NCI-H748 treated with DMSO at 0.1 percent for 48 hours (cell line): ENCODE measurements at places on chromosomes 16 and 17.

DNA sequence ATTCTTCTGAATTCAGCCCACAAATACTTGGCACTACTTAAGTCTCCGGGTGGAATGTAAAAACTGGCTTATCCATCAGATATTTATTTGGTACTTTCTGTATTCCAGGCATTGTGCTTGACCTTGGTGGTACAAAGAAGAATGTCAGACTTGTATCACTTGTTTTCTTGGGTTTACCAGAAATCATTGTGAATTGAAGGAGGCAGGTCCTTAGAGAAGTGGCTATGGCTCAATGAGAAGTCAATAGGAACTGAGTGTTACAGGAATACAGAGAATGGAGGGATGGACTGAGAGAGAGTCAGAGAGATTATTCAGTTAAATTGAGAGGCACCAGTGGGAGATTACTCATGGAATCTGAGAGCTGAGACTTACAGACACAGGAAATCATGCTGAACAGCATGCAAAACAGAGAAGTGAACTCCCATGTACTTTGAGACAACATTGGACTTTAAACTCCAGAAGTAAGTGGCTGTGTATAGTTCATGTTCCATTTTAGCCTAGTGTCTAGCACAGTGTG lies 704.1 kb downstream of the CDH11 start:
- DNase-seq = no peak

GRCh38 chr17:81461607-81462500 lies 50.7 kb downstream of the ACTG1 start:
- no peak for DNase-seq

DNA sequence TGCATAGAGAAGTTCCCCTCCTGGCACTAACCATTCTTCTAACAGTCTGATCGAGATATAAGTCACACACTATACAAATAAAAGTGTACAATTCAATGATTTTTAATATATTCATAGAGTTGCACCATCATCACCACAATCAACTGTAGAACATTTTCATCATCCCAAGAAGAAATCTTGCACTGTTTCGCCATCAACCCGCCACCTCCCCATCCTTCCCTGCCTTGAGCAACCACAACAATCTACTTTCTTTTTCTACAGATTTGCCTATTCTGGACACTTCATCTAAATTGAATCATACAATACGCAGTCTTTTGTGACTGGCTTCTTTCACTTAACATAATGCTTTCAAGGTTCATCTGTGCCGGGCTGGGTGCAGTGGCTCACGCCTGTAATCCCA lies 33.0 kb upstream of the GUCY2D start:
- no peak for DNase-seq

DNA sequence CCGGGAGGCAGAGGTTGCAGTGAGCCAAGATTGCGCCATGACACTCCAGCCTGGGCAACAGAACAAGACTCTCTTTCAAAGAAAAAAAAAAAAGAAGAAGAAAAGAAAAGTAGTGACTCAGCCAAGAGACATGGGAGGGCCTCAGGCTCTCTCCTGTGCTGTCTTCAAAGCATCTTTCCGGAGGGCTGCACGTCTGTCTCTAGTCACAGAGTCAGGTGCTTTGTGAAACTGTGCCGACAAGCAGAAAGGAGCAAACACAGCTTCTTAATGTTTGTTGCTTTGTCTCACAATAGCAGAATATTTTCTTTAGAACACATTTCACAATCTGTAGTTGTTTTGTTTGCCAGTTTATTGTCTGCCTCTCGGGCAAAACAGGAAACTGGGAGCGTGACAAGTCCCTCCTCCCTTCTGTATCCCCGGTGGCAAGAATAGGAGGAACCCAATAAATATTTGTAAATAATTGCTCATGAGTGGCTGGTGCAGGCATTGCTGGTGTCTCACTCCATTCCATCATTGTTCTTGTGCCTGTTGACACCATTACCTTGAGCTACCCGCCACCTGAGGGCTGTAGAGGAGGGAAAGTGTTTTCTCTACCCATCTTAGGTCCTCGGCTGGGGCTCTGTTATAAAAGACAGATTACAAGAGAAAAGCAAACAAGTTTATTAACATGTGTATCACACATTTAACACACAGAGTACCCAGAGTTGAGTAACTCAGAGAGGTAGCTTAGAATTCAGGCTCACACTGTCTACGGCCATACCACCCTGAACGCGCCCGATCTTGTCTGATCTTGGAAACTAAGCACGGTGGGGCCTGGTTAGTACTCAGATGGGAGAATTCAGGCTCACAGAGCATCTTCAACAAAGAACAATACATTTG lies 5.5 kb downstream of the GAST start:
- no peak for DNase-seq

- DNase-seq = peak; percentile 11
Observed at GRCh38 chr17:57535249-57535966, 209.7 kb downstream of the CCDC182 start.

DNA sequence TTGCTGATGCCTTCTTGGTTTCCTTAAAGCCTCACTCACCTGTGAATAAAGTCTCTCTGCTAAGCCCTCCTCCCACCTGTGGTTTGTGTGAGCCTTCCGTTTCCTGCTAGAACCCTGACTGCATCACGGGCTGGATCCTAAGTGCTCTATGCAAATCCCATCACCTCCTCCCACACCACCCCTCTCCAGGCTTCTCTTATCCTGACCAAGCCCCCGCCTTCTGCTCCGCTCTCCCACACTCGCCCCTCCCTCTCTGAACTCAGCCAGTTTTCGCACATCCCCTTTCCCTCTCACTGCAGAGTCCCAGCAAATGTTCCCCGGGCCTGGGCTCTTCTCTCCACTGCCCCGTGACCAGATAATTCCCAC lies 51.8 kb downstream of the PIMREG start:
- no peak for DNase-seq

GRCh38 chr17:50470426-50470825 lies 1.7 kb upstream of the CHAD start:
- no peak for DNase-seq

- no peak for DNase-seq
Observed at GRCh38 chr17:7156342-7156940, 22.7 kb downstream of the ASGR1 start.

DNA sequence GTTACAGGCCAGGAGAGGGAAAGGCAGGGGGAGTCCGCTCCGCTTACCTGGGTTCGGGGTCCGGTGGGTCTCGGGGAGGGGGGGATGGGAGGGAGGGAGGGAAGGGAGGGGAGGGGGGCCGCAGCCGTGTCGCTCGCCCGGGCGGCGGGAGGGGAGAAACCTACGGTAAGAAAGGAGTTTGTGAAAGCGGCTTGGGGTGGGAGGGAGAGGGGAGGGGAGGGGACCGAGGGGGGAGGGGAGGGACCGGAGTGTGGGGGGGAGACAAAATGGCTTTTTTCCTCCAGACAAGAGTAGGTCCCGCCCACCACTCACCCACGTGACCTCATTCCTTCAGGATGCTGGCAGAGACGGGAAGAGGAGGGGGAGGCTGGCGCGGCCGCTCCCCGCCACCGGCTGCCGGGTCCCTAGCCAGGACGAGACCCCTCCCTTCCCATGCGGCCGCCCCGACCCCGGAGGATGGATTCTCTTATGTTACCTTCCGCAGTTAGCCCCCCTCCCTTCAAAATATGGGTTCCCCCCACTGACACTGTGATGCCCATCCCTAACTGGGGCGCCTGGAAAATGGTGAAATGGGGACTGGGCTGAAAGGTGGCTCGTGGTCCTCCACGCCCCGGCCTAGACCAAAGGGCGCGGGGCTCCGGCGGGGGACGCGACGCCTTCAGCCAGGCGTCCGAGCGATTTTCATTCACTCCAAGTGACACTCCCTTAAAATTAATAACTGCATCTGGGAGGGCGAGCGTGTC lies at the start of gene PCGF2:
PCGF2 (minus strand) TSS at position 188 of the 743 bp plus-strand sequence. CDS start 7,934 bp downstream, outside the sequence.
- peak; percentile 84 for DNase-seq

DNA sequence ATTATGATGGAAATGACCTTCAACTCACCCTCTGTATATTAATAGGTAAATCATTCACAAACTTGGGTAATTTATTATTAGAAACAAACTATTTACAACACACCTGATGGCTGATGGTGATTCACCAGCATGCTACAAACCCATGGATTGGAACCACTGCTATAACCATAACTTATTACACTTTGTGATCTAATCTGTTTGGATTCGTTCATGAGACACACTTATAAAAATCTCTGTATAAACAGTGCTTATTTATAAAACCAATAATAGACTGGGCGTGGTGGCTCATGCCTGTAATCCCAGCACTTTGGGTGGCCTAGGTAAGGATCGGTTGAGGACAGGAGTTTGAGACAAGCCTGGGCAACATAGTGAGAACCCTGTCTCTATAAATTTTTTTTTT lies 16.0 kb downstream of the SMIM36 start:
- DNase-seq = no peak

DNA sequence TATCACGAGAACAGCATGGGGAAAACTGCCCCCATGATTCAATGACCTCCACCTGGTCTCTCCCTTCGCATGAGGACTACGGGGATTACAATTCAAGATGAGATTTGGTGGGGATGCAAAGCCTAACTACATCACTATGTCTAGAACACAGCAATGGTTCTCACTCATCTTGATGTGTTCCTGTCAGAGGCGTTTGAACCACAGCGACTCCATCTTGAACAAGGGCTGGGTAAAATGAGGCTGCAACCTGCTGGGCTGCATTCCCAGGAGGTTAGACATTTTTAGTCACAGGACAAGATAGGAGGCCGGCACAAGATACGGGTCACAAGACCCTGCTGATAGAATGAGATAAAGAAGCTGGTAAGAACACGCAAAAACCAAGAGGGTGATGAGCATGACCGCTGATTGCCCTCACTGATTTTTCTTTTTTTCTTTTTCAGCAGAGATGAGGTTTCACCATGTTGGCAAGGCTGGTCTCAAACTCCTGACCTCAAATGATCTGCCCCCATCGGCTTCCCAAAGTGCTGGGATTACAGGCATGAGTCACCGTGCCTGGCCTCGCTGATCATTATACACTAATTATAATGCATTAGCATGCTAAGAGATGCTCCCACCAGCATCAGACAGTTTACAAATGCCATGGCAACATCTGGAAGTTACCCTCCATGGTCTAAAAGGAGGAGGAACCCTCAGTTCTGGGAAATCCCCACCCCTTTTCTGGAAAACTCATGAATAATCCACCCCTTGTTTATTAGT lies 3.0 kb upstream of the PPY start:
- no peak for DNase-seq

GRCh38 chr17:64964796-64965195 lies 45.5 kb upstream of the LRRC37A3 start:
- no peak for DNase-seq

GRCh38 chr17:54985476-54985875 lies 16.9 kb downstream of the STXBP4 start:
- DNase-seq = no peak

- DNase-seq = no peak
Observed at GRCh38 chr17:4972322-4972721, 4.7 kb upstream of the SPAG7 start.

GRCh38 chr16:10086620-10087019 lies 95.6 kb downstream of the GRIN2A start:
- DNase-seq = no peak

DNA sequence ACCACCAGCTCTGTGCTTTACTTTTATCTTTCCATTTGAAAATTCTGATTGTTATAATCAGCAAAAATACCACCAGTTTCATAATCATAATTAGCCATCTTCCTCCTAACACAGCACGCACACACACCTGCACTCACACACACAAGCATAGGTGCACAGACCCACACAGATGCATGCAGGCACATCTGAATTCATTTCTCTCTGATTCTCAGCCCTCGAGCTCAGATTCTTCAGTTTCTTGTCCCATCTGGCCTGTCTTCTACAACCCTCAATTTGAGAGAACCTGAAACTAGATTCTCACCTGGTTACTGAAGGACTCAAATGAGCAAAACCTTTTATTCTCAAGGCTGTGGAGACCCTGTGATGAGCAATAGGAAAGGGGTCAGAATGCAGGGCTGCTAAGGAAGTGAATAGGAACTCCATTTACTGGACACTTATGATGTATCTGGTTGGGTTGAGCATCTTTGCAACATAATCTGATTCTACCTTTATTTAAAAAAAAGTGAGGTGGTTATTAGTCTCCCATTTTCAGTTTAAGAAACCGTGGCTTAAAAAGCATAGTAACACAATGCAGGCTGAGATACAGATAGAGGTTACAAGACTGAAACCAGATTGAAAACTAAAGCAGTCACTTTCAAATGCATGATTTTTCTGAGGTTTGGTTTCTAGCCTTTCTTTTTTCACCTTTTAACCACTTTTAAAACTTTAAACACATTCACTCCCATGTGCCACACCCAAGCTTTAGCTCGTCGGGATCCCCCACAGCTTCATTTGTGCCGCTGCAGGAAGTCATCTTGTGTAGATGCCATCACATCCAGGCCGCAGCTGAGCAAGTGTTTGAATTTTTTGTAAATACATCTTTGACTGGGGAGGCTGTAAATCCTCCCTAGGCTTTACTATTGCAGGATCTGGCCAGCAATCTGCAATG lies 9.4 kb downstream of the KRT33A start:
- DNase-seq = no peak

DNA sequence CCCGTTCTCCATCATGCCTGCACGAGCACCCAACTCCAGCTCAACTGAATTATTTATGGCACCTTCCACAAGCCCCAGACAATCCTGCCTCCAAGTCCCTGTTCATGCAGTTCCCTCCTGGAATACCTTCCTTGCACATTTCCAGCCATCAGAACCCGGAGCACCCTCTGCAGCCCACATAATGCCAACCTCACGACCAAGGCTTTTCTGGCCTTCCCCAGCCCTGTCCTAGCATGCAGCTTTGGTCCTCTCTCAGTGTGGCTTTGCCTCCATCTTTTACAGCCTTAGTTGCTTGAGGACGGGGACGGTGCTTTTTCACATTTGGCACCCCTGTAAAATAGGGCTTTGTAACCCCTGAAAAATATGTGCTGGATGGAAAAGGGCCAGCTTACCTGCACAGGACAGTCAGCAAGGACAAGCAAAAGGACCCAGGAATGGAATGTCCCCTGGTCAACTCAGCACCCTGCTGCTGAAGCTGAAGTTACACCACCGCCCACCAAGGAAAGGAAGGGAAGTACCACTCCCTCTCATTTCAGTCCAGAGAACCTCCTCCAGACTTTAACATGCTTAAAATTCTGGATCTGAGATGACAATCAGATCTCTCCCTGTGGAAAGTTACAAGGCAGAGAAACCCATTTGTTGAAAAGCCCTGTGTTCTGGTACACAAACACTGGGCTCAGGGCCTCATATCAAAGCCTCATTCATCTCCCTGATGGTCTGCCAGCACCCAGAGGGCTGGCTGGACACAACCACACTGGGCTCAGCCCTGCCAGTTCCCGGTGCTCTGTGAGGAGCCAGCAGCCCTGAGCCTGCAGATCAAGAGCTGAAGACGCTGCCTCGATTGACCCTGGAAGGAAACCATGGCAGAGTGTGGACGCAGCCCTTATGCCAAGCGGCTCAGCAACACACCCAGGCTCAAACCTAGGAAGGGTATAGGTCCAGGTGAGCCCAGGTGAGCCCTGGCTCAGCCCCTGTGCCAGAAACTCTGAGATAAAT lies 2.9 kb downstream of the SLC39A11 start:
- no peak for DNase-seq
